ENCODE measurements at places on chromosomes 2 and 18.
A peak's percentile ranks its signal among the peaks of the same experiment; 100 is the strongest.

DNA sequence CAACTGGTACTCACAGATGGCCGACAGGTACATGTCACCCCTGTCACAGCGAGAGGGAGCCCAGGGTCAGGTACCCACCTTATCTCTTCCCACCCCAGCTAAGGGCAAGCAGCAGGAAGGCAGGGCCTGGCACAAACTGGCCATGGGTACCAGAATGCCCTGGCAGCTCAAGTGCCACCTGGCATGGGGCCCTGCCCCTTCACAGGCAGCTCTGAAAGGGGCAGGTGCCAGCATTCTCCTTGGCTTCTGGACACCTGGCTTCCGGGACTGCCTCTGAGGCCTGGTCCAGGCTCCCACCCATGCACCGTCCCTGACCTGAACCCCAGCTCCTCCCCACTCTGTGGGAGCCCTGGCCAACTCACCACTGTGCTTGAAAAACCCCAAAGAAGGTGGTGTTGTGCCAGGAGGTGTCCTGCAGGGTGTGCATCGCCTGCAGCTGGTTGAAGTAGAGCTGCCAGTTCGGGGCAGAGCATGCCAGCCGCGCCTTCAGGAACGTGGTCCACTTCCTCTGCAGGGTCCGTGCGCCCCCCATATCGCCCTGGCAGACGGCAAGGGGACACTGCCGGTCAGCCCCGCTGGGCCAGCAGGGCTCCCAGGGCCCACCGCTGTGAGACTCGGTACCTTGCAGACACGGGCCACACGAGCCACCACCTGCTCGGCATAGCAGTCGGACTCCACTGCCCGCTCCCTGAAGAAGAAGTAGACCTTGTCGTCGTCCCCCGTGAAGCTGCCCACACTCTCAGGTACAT is 5.4 kb downstream of the SEMA4C start:
- no peak for DNase-seq

DNA sequence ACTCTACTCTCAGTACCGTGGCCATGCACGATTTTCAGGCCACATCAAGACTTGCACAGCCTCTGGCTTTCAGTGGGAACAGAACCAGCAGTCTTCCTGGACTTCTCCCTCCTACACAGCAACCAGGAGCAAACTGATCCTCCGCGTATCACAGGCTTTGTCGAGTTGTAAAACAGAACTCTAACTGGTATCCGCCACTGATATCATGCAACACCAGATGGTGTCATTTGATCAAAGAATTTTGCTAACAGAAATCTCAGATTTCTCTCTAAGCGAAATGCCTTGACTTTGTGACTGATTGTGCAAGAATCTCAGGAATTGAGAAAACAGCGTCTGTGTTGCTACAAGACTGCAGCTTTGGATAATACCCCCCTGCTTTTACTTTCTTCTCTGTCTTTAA is 85.7 kb downstream of the COPS8 start:
- DNase-seq, result no peak

- DNase-seq, result peak; percentile 20
Measured at GRCh38 chr18:70288171-70288850, 534 bp upstream of the SOCS6 start.

DNA sequence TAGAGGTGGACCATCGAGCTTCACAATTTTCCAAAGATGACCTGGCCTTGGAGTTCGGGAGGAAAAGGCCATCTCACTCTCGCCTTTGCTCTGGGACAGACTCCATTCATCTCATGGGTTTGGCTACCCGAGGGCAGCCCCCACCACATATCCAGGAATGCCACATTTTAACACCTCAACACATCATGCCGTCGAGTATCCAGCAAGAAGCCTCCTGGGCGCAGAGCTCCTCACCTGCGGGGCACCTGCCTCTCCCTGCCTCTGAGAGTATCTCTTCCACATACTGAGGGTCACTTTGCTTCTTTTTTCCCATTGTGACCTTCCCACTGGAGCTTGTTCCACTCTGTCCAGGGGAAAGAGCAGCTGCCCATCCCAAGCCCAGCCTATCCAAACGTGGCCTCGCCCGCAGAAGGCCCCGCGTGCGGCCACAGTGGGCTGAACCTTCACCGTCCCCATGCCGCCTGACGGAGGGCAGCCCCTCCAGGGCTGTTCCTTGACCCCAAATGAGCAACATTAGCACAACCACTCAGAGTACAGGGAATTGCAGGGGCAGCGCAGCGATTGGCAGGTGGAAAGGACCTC is 5.5 kb upstream of the LIMS2 start:
- no peak for DNase-seq

DNA sequence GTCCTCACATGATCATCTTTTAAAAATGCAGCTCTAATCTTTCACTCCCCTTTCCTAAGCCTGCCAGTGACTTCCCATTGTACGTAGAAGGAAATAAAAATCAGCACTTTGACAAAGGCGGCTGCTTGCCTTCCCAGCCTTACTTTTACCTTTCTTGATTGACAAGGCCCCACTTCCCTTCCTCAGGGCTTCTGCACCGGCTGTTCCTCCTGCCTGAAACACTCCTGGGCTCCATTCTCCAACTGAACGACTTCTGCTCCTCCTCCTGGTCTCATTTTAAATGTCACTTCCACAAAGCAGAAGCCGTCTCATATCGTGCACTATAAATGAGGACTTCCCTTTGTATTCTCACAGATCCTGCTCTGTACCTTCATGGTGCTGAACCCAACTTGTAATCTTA is 56.1 kb downstream of the OSBPL6 start:
- DNase-seq, result no peak

DNA sequence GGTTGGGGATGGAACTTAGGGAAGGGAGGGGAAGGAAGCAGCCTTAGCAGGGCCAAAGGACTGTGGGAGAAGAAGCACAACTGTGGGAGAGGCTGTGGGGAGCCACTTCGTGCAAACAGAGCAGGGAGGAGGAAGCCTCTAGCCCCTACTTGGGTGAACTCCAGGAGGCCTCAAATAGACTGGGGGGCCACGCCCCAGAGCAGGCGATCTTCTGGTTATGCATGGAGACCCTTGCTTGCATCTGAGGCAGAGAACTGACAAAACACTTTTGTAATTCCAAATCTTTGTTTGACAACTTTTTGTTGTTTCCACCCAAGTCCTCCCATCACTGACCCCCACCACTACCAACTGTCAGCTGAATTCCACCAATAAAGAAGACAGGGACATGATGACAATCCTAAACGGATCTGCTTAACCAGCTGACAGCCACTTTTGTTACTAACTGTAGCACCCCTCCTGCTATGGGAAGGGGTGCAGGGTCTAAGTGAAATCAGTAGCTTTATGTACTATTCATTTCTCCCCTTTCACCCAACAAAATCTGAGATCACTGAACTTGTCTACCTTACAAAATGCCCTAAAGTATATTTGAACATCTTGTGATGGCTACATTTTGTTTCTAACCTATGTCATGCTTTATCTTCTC is 80.5 kb upstream of the CPO start:
- DNase-seq, result no peak

DNA sequence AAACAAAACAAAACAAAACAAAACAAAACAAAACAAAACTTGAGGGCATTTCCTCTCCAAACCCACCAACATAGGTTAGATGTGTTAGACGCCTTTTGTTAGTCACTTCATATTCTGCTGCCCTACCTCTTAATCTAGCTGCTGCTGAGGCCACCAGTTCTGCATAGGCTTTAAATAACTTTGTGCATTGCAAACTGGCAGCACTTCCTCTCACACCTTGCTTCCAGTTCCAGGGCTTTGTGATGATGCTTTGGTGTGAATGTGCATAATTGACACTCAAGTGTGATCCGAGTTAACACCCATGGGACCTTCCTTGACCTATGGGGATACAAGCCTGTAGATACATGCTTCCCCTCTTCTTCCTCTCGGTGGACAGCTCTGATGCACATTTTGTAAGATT is 2.3 kb upstream of the SERPINB11 start:
- no peak for DNase-seq

GRCh38 chr2:21163213-21163612 is 39.4 kb downstream of the TDRD15 start:
- DNase-seq, result no peak

- DNase-seq, result no peak
Measured at GRCh38 chr2:28423856-28424605, 31.4 kb downstream of the FOSL2 start.

GRCh38 chr18:68449292-68449691 is 265.6 kb downstream of the TMX3 start:
- no peak for DNase-seq

GRCh38 chr2:84116143-84116542 is 342.9 kb downstream of the SUCLG1 start:
- DNase-seq, result no peak

DNA sequence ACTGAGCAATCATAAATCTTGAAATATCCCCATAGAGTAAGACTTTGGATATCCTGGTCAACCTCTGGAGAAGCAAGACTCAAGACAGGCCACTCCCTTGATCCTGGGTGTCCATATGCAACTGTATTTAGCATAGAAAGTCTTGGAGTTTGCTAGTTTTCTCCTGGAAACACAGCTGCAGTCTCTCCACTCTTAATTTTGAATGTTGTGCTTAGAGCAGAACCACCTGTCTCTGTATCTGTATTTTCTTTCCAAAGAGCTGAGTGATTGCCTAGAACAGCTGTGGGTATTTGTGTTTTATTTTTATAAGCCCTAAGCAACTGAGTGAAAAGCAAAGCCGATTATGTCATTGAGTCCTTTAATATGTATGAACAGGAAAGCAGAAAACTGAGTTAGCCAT is 64.1 kb upstream of the ADAM23 start:
- no peak for DNase-seq

DNA sequence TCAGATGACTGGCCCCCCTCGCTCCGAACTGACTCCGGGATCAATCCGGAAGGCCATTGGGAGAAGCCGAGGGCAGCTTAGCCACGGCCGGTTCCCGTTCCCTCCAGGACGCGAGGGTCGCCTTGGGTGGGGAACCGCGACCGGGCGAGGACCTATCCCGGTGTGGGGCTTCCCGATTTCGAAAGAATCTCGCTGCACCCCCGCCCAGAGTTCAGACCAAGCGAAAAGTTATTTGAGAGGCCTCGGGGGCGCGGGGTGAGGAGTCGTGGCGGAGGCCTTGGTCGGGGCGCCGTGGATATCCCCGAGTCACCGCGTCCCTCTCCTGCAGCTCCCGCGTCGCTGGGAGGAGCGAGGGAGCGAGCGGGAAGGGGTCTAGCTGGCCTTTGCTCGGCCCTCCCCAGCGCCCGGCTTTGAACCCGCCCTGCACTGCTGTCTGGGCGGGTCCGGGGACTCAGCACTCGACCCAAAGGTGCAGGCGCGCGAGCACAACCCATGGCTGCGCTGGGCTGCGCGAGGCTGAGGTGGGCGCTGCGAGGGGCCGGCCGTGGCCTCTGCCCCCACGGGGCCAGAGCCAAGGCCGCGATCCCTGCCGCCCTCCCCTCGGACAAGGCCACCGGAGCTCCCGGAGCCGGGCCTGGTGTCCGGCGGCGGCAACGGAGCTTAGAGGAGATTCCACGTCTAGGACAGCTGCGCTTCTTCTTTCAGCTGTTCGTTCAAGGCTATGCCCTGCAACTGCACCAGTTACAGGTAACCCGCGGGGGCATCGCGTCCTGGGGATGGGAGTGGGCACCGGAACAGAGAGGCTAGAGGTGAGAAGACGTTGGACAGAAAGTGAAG is at the start of gene CYP27A1:
Gene CYP27A1, plus strand, starts transcription at position 457 of the 837 bp plus-strand sequence. Its CDS starts 36 bp downstream, at position 493.
- DNase-seq, result peak; percentile 71

DNA sequence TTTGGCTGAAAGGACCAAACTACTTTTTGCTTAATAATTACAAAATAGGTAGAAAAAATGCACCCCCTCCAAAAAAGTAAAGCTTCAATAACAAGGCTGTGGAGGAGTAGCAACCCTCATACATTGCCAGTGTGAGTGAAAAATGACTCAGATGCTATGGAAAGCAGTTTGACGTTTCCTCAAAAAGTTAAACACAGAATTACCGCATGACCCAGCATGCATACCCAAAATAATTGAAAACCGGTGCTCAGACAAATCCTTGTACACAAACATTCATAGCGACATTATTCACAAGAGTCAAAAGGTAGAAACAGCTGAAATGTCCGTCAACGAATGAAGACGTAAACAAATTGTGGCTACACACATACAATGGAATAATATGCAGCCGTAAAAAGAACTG is 38.8 kb upstream of the DAPL1 start:
- no peak for DNase-seq

DNA sequence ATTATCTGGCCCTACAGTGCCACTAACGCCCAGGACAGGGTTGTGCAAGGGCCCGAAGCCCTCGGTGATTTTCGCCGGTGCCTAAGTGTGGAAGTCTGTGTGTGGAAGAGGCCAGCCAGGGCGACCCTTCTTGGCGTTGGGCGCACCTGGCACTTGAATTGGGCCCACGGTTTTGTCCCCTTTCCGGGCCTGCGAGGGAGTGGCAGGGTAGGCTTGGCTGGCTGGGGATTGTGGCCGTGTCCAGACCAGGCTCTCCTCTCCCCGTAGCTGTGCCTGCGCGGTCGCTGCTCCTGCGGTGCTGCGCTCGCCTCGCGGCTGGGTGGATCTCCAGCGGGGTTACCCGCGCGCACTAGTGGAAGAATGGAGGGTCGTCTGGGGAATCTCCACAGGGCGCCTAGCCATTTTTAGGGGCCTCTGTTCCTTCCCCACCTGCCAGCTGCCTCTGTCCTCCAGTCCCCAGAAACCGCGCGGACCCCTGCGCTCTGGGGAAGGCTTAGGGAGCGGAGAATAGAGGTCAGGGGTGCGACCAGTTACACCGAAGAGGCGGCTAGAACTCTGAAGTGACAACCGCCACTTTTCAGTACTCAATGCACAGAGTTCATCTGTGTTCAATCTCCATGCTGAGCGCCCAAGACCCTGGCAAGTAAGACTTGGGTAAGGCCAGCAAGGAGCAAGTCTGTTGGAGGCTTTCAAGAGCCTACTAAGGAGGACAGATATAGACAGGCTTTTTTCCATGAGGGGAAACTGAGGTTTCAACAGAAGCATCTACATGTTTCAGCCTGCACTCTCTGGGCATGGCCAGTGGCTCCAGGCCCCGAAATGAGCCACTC is 16.0 kb downstream of the EVX2 start:
- DNase-seq, result peak; percentile 45

DNA sequence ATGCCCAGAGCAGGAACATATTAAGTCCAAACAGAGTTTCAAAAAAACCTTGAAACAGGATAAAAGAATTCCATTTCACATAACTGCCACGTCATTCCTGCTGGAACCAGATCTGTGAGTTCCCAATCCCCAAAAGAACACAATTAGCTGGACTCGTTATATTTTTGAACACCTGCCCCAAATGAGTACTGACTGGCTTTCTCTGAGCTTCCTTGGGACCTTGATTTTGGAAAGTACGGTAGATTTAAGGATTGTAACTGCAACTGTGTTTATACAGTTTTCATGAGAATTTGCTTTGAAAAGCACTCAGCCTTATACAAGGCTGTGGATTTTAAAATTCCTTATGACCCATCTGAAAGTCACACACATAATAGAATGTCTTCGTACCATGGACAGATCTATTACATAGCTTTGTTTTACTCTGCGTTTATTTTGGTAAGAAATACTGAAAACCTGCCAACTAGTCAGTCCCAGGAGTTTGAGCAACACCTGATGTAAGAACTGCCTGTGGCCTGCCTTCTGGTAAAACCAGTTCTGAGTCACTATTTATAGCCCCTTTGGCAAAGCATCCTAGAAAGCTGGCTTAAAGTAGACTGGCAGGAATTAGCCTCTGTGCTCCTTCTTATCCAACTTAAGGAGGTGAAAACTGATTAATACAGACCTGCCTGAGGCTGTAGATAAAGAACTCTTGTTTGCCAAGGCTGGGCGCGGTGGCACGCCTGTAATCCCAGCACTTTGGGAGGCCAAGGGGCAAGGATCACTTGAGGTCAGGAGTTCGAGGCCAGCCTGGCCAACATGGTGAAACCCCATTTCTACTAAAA is 48.1 kb downstream of the MERTK start:
- no peak for DNase-seq

GRCh38 chr2:105755895-105756294 is 11.2 kb downstream of the NCK2 start:
- DNase-seq, result no peak

GRCh38 chr2:101047774-101048173 is 45.7 kb downstream of the RPL31 start:
- no peak for DNase-seq

- DNase-seq, result no peak
Measured at GRCh38 chr2:233248999-233249398, 2.5 kb upstream of the ATG16L1 start.
